ENCODE measurements at places on chromosomes 6 and 20. TPM values are rescaled to one million over a fixed set of nuclear protein-coding genes. Genes with fewer than 3 reads are reported as not detected.
A peak's percentile ranks its signal among the peaks of the same experiment; 100 is the strongest.

TRAPPC3L gene
- total RNA-seq, result not detected

GRCh38 chr20:64241061-64241460 is 14.5 kb upstream of the PCMTD2 start:
- H3K4me1 ChIP-seq, result no peaks in the 10 kb centered on the region
- no peaks in the 10 kb centered on the region for H3K27me3 ChIP-seq
- no peaks in the 10 kb centered on the region for H3K36me3 ChIP-seq
- no peak overlapping the region for H3K27ac ChIP-seq
- no peak overlapping the region for H3K4me3 ChIP-seq
- no peak for DNase-seq

- DNase-seq, result no peak
- no peak overlapping the region for H3K4me3 ChIP-seq
- no peaks in the 10 kb centered on the region for H3K27me3 ChIP-seq
- no peaks in the 10 kb centered on the region for H3K4me1 ChIP-seq
Measured at GRCh38 chr6:29527564-29527963, 32.0 kb downstream of the UBD start.

- H3K4me1 ChIP-seq, result peaks cover 26% of the 10 kb centered on the region
- H3K27ac ChIP-seq, result no peak overlapping the region
- H3K4me3 ChIP-seq, result no peak overlapping the region
- peak; percentile 27 for DNase-seq
Measured at GRCh38 chr6:156639009-156639721, 138.0 kb upstream of the ARID1B start.

DNA sequence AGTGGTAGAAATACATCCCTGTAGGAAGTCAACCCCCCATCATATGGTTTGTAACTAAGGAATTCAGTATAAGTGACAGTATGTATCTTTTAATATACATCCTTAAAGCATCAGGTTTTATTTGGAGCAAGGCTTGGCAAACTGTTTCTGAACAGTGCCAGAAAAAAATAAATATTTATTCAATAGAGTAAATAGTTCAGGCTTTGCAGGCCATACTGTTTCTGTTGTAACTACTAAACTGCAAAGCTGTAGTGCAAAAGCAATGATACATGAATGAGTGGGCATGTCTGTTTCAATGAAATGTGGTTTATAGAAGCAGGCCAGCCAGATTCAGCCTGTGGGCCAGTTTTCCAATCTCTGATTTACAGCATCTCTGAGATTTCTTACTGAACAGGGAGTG is 977 bp downstream of the MEI4 start:
- no peak for DNase-seq
- no peak overlapping the region for H3K4me3 ChIP-seq
- H3K27me3 ChIP-seq, result no peaks in the 10 kb centered on the region

GRCh38 chr20:13302647-13303450 is 81.8 kb downstream of the ISM1 start:
- H3K27ac ChIP-seq, result no peak overlapping the region
- H3K27me3 ChIP-seq, result no peaks in the 10 kb centered on the region
- peaks cover 6% of the 10 kb centered on the region for H3K4me1 ChIP-seq
- no peaks in the 10 kb centered on the region for H3K36me3 ChIP-seq
- no peak overlapping the region for H3K4me3 ChIP-seq

CPXM1 gene
- not detected for total RNA-seq

DNA sequence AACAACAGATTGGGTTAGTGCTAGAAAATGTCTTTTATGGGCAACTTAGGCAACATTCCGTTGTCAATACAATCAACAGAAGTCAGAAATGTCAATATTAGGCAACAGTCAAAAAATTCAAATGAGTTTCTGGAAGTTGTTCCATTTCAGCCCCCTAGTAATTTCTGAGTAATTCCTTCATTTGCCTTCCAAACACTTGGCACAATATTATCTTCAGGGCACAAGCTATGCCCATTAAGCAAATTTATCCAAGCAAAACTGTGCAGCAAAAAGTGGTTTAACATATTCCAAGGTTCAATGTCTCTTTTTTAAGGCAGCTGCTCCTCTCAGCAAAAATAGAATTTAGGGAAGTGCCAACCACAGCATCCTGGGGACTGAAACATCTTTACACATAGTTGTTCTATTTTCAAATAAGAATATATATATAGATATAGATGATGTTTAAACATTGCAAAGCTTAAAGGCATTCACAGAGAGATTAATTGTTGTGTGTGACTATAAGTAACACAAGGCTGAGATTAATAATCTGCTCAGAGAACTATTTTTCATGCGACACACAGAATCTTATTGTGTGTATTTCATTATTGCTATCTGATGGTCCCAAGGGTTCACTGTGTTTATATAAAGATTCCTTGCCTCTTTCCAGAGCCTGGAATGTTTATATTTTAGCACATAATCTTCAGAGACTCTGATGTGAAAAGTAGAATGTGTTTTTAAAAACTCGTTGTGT is 75.2 kb upstream of the ADTRP start:
- no peaks in the 10 kb centered on the region for H3K27me3 ChIP-seq
- H3K36me3 ChIP-seq, result no peaks in the 10 kb centered on the region
- H3K4me3 ChIP-seq, result no peak overlapping the region
- no peak for DNase-seq
- no peaks in the 10 kb centered on the region for H3K4me1 ChIP-seq
- no peak overlapping the region for H3K27ac ChIP-seq

DNA sequence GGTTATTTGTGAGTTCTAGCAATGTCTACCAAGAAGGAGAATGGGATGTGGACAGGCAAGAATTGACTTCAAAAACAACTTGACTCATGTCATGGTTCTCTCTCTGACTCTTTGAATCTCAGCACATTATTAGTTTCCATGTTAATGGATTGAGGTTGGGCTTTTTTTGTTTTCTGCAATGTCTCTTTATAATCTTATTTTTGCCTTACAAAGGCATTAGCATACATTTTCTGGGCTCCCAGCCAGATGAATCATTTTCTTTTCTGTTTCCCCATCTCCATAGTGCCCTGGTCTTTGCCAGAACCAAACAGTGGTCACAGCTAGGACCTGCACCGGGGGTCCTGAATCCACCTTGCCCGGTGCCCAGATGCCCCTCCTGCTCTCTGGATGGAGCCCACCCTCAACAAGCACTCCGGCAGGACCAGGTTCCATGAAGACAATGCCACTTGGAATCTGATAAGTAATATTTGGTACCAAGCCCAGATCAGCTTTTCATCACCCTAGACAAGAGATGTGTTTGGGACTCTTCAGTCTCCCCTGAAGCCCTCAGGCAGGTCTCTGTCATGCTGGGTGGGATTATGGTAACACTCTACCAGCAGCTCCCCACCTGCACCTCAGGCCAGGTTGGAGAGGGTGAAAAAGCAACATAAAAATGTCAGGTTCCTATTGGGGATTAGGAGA is 266.7 kb upstream of the SULF2 start:
- no peak overlapping the region for H3K4me3 ChIP-seq
- H3K27me3 ChIP-seq, result no peaks in the 10 kb centered on the region
- DNase-seq, result no peak
- H3K4me1 ChIP-seq, result no peaks in the 10 kb centered on the region
- H3K36me3 ChIP-seq, result no peaks in the 10 kb centered on the region

SCRT2 gene
- total RNA-seq, result not detected

TAP1 gene
- 120 TPM for total RNA-seq

DNA sequence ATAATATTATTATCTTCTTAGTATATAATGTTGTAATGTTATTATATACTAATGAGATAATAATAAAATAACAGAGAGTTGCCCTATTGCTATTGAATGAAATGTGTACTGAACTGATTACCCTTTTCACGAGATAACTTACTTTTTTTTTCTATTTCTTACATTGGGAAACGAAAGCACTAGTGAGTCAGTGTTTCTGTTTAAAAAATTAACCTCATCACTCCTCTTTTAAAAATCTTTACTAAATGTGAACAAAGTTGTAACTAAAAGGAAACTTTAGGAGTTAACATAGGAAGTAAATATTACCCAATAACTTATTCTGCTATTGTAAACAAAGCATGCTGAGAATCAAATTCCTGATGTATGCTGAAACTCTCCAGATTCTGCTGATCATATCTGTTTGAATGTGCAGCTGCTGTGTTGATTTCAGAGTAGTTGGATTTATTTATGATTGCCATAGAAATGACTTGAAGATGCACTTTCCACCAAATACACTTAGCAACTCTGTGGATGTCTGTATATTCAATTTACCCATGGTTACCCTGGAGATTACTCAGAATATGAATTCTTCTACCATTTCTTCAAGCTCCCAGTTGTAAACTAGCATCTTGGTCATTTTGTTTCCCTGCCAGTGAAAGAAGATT is 523.4 kb downstream of the TENT5A start:
- DNase-seq, result no peak
- no peaks in the 10 kb centered on the region for H3K4me1 ChIP-seq
- H3K27me3 ChIP-seq, result no peaks in the 10 kb centered on the region
- no peak overlapping the region for H3K4me3 ChIP-seq

DSP gene
- total RNA-seq, result not detected

DNA sequence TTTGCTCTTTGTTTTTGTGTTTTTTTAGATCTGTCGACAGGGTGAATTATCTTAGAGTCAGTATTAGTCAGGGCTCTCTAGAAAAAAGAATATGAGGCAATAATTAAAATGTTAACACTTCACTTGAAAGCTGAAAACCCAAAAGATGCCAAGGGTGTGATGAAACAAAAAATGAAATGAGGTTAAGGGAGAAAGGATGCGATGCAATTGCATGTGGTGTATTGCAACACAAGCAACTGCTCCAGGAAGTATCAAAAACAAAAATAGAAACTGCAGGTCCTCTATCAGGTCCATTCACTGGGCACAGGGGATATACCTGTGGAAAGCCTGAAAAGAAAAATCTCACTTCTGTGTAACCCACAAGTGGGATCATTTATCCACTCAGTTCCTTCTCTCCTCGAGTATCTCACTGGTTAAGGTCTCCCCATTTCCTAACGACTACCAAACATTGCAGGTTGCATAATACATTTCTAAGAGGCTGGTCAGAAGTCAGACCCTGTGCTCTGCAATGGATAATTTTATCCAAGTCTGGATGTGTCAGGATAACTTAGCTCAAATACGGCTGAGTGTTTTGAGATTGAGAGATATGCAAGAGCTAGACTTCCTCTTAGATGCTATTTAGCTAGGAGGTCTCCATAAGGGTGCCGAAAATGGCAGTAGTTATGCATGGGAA is 257.7 kb upstream of the GJE1 start:
- H3K36me3 ChIP-seq, result no peaks in the 10 kb centered on the region
- H3K4me3 ChIP-seq, result no peak overlapping the region
- H3K27me3 ChIP-seq, result no peaks in the 10 kb centered on the region
- no peaks in the 10 kb centered on the region for H3K4me1 ChIP-seq
- DNase-seq, result no peak

Data from Karpas-422 (cell line).